H9 (cell line): ENCODE measurements at places on chromosomes 1 and 21.

DNA sequence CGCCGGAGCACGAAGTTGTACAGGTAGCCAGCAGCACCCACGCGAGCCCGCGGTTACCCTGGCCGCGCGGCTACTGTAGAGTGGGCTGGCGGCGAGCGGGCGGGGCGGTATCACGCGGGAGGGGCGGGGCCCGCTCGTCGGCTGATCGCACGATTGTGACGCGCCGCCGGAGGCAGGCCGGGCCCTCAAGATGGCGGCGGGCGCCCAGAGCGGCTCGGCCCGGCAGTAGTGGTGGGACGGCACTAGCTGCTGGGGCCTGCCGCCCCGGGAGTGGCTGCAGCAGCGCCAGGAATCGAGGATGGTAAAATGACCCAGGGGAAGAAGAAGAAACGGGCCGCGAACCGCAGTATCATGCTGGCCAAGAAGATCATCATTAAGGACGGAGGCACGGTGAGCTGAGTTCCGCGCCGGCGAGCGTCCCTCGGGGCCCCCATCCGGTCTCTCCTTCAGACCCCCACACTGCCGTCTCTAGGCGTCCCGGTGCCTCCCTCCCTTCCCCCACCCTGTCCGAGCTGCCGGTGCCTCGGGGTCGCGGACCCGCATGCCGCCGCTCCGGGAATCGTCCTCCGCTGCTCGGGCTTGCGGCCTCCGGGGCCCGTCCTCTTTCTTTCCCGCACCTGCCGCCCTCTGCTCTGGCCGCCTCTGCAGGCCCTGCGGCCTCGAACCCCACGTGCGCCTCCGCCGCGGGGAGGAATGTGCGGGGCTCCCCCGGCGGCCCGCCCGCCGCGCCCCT, 68.3 kb downstream of the SLC35A3 start:
- peaks cover 9% of the 10 kb centered on the region for H3K36me3 ChIP-seq
- peak overlapping the region; percentile 88 for H3K4me3 ChIP-seq
- no peaks in the 10 kb centered on the region; the same call in none of the 2 replicates for H3K4me1 ChIP-seq
- peak; percentile 77 for DNase-seq

GRCh38 chr1:203305809-203306088, 430 bp downstream of the BTG2 start:
- no peaks in the 10 kb centered on the region for H3K36me3 ChIP-seq
- H3K4me3 ChIP-seq: peak overlapping the region; percentile 72
- peaks cover 10% of the 10 kb centered on the region for H3K4me1 ChIP-seq
- no peak overlapping the region for H3K27ac ChIP-seq
- no peak for DNase-seq
- H3K27me3 ChIP-seq: peaks cover 80% of the 10 kb centered on the region

DNA sequence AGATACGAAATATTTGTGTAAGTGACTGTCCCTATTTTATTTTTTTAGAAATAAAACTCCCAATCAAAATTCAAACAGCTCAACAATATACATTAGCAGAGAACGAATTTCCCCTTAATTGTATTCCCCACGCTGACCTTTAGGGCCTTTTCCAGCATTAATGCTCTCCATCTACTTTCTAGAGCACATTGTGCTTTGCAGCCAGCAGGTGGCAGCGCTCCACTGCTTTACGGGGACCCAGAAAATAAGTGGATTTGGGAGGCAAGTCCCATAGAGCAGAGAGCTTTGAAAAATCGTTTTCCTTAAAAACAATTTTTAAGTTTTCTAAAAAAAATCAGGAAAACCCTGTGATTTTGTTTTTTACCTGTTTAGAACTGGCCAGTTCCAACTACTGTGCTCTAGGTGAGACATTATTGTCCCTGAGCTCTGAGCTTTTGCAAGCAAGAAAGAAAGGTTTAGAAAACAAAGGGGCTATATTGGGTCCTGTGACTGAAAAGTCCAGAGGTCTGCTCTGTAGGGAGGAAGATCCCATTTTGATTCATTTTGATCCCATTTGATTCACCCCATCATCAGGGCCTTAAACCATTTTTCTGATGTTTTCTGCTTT, 144.4 kb upstream of the ZNF644 start:
- no peaks in the 10 kb centered on the region for H3K36me3 ChIP-seq
- H3K27ac ChIP-seq: no peak overlapping the region
- no peaks in the 10 kb centered on the region for H3K4me1 ChIP-seq
- H3K27me3 ChIP-seq: no peaks in the 10 kb centered on the region

DNA sequence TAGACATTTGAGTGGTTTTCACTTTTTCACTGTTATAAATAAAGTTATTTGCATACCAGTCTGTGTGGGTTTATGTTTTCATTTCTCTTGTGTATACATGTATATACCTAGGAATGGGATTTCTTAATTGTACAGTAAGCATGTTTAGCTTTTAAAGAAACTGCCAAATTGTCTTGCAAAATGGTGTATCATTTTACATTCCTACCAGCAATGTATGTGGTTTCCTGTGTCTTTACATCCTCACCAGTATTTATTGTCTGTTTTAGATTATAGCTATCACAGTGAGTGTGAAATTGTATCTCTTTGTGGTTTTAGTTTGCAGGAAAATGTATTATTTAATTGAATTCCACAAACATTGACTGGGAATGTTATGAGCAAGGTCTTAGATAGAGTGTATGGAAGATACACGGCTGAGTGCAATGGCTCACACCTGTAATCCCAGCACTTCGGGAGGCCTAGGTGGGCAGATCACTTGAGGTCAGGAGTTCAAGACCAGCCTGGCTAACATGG, 57.3 kb downstream of the MACF1 start:
- H3K4me3 ChIP-seq: no peak overlapping the region
- H3K36me3 ChIP-seq: peaks cover 17% of the 10 kb centered on the region
- no peaks in the 10 kb centered on the region for H3K4me1 ChIP-seq
- no peaks in the 10 kb centered on the region for H3K27me3 ChIP-seq
- H3K27ac ChIP-seq: no peak overlapping the region
